ENCODE measurements at places on chromosomes 4 and X.

- DNase-seq = no peak
Observed at GRCh38 chr4:9944431-9945425, 76.6 kb downstream of the SLC2A9 start.

GRCh38 chrX:149715468-149715867 lies 3.6 kb downstream of the MAGEA11 start:
- no peak for DNase-seq

GRCh38 chrX:20421697-20422096 lies 155.0 kb upstream of the RPS6KA3 start:
- DNase-seq = no peak

- DNase-seq = no peak
Observed at GRCh38 chrX:65726715-65727114, 59.3 kb downstream of the MSN start.

DNA sequence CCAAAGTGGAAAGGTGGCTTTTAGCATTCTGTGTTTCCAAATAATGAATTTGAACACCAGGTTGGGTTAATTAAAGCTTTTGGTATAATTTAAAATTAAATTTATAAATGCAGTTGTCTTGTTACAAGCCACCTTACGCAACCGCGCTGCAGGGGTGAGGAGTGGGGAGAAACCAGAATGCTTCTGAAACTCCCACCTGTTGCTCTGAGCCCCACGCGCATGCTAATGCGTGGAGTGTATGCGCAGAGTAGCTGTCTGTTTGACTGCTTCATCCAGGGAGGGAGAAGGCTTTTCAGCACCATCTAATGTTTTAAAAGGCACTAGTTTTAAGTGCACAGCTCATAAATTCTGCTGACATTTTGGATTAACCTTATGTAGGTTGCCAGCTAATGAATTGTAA lies 12.5 kb downstream of the OGT start:
- DNase-seq = no peak

DNA sequence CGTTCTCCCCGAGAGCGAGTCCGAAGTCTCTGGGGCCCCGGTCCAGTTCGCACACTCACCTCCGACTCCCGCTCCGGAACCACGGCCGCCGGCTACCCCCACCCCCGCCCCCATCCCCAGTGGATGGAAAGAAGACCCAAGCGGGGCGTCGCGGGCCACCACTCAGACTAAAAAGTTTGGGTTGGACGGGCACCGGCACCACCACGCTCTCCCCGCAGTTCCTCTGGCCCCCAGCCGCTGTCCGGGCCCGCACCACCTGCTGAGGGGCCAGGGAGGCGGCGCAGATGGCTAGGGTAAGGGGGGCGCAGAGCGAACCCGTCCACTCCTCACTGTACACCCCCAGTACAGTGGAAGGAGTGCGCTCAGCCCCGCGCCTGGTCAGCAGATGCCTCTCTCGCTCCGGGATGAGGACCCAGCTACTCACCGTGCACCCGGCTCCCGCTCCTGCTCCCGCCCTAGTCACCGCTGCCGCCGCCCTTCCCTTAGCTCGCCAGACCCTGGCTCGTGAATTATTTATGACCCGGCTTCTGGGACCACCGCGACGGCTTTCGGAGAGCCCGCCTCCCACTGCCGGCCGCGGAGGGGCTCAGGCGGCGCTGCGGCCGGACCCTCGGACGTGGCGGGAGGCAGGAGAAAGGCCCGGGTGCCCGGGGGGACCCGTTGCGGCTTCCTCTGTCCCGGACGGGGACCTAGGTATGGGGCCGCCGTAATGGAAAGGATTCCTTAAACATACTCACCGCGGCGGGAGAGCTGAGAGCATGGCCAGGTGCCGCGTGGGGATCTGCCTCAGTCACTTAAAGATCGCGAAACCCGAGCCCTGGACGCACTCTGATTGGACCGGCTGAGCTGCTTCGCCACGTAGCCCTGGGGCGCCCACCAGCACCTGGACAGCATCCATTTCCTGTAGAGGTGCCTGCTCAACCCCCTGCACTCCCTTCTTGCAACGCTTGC lies at the start of gene PROM1:
Gene PROM1 (minus strand): TSS at position 783 of the 951 bp plus-strand sequence. CDS start 8,117 bp downstream, outside the sequence.
- DNase-seq = no peak

DNA sequence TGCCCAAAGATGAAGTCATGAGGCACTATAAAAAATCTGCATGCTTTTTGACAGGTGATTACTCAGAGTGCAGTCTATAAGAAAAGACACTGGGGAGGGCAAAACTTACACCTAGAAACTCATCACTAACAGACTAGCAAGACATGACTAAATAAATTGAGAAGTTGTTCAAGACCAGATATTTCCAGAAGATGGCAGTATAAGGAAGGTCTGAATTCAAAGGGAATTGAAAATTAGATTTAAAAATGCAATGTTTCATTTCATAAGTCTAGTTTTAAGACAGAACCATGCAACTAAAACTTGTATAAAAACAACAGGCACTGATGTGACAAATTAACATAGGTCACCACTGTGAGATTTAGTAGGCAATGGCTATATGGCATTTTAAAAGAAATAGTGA lies 232.5 kb upstream of the POF1B start:
- no peak for DNase-seq

DNA sequence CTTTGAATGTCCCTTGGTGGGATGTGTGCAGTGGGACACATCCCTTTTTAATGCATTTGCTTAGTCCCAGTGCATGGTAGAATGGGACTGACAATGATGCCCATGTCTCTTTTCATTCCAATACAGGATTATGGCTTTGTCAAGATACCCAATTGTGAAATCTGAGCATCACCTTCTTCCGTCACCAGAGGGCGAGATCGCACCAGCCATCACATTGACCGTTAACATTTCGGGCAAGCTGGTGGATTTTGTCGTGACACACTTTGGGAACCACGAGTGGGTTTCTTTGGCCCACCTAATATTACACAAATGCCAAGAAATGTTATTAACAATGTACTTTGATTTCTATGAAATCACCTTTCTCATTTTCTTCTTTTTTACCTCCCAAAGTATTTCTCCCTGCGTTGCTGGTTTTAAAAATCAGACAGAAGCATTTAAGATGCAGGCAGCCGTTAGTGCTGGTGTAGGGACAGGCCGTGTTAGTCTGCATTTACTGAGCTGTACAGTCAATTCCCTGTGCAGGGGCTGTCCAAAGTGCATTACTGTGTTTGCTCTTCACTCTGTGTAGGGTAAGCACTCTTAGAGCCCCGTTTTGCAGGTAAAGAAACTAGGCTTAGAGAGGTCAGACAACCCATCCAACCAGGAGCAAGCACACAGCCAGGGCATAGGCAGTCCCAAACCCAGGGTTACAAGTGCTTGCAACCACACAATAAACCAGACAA lies 46.5 kb downstream of the CWH43 start:
- DNase-seq = no peak
